AG04450 (cell line): ENCODE measurements at places on chromosomes 2 and 18.

DNA sequence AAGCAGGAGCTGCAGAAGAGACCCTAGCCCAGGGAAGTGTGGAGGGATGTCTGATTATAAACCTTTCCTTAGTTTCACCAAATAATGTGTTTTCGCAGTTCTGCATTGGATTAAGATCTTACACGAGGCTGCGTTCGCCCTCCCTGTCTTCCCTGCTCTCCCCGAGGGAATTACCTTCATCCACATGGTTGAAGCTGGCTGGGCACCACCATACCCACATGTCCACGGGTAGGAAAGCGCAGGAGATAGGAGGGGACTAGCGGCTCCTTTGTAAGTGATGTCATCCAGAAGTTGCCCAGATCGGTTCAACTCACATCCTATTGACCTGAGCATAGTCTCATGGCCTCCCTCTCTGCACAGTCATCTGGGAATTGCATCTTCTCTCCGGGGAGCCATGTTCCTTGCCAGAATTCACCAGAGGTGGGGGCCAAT is 1.1 kb downstream of the TTL start:
- DNase-seq: no peak

- no peak for DNase-seq
Measured at GRCh38 chr18:43486462-43486861, 209.2 kb upstream of the SYT4 start.

- no peak for DNase-seq
Measured at GRCh38 chr2:232276733-232277313, 101.7 kb upstream of the ALPP start.

- no peak for DNase-seq
Measured at GRCh38 chr18:48072428-48073204, 142.2 kb upstream of the SMAD2 start.

GRCh38 chr2:169540146-169540545 is 30.6 kb downstream of the KLHL41 start:
- DNase-seq: no peak

- no peak for DNase-seq
Measured at GRCh38 chr2:117232305-117232704, 582.2 kb upstream of the DDX18 start.

DNA sequence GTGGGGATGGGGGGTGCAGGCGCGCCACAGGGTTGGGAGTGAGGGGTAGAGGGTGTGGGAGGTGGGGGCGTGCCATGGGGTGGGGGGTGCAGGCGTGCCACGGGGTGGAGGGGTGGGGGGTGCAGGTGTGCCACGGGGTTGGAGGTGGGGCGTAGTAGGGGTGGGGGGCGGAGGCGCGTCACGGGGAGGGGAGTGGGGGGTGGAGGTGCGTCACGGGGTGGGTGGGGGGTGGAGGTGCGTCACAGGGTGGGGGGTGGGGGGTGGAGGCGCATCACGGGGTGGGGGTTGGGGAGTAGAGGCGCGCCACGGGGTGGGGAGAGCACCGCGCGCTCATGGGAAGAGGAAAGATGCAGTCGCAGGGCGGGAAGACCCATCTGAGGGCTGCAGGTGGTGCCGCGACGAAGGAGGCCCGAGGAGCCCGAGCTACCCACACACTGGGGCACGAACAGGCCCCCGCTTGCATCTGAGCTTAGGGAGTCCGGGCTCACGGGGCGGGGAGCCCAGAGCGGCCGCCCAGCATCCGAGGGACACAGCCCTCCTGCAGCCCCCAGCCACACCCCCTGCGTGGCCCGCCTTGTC is 37.5 kb downstream of the SNED1 start:
- no peak for DNase-seq

DNA sequence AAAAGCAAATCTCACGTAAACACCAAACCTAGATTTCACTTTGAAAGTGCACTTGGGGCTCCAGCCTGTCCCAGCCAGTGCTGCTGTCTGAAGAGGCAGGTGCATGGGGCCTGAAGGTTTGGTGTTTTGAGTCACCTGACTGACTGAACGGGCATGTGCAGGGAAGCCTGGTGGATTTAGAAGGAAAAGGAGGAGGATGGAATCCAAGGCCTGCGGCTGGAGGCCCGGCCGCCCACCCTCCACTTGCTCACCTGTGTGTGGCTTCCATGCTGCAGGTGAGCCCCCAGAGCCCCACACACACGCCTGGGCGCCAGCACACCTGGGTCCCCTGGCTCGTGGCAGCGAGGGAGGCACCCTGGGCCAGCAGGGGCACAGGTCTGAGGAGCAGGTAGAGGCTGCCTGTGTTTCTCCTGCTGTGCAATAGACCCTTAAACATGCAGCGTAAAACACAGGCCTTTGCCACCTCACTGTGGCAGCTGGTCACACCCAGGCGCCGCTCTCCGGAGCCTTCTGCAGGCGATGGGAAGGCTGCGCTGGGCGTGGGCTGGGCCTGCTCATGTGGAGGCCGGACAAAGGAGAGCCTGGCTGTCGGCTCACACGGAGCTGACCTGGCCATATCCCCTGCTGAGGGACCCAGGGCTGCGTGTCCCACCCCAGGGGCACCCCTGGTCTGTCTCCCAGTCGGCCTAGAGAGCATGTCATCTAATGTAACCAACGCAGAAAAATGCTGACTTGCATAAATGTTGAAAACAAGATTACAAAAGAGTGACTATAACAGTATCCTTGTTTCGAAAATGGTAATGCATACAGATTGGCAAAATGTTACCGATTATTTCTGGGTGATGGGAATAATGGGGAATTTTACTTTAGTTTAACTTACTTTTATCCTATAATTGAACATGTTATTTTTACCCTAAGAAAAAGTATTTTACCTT is 71.3 kb downstream of the TMEM18 start:
- no peak for DNase-seq

- DNase-seq: no peak
Measured at GRCh38 chr2:95275601-95276243, 1.5 kb downstream of the PROM2 start.

DNA sequence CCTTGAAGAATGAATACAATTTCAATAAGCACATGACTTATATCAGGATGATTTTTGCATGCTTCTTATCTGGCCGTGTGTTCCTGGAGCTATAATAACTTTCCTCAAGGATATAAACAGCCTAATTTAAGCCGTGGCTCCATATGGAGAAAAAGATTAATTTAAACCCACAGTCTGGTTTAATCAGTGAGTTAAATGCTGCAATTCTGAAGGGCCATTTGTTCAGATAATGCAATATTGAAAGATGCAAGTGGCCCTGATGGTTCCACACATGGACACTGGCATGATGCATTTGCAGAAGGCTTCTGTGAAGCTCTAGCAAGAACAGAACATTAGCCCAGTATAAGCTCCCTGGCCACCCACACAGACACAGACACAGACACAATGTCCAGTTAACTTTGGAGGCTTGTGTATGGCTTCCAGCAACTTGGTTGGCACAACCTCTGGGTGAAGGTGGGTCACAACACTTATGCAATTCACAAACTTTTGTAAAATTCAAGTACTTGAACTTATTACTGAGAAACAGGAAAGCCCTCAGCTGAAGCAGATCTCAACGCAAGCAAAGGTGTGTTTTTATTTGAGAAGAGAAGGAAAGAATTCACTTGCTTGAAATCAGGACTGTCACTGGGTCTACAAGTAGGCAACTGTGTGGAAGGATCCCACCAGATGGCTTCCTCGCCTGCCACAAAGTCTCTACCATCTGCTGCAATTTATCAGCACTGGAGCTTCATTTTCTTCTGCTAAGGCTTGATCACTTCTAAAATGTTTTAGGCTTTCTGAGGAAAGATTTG is 63.3 kb downstream of the MDH1 start:
- no peak for DNase-seq

DNA sequence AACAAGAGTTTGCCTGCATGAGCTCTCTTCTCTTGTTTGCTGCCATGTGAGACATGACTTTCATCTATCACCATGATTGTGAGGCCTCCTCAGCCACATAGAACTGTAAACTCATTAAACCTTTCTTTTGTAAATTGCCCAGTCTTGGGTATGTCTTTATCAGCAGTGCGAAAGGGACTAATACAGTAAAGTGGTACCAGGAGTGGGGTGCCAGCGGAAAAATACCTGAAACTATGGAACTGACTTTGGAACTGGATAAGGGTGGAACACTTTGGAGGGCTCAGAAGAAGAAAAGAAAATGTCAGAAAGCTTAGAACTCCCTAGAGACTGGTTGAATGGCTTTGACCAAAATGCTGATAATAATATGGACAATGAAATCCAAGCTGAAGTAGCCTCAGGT is 260.9 kb downstream of the DSC3 start:
- no peak for DNase-seq

GRCh38 chr18:62028715-62029114 is 135.9 kb upstream of the RNF152 start:
- no peak for DNase-seq

- no peak for DNase-seq
Measured at GRCh38 chr2:112451317-112451716, 17.9 kb upstream of the RGPD8 start.

DNA sequence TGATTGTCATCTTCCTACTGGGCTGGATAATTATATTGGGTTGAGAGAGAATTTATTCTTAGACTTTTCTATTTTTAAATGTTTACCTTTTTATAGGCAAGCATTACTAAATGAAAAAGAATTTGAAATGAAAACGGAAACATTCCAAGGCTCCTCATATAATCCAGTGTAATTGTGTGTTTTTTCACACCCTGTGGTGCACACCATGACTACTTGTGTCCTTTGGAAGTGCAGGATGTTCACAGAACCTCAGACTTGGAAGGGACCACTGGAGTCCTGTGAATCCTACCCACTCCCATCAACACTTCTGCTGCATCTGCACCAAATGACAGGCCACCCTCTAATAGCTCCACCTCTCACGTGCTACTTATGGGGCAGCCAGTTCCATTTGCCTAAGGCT is 48.0 kb downstream of the NAT8 start:
- DNase-seq: no peak

GRCh38 chr2:185108588-185108987 is 510.3 kb downstream of the ZNF804A start:
- DNase-seq: no peak
